ENCODE measurements at places on chromosomes 16 and 17. TPM values are rescaled to one million over a fixed set of nuclear protein-coding genes. Genes with fewer than 3 reads are reported as not detected.

GALNS gene
- 6.3 TPM for polyA plus RNA-seq

- H3K36me3 ChIP-seq: peaks cover 5% of the 10 kb centered on the region
- no peak overlapping the region for H3K4me3 ChIP-seq
- no peak overlapping the region for H3K27ac ChIP-seq
- DNase-seq: no peak
- H3K27me3 ChIP-seq: peaks cover 31% of the 10 kb centered on the region
Measured at GRCh38 chr17:43603321-43603720, 57.2 kb upstream of the ETV4 start.

- no peaks in the 10 kb centered on the region for H3K36me3 ChIP-seq
- no peak overlapping the region for H3K27ac ChIP-seq
- DNase-seq: no peak
- peaks cover 22% of the 10 kb centered on the region for H3K27me3 ChIP-seq
- H3K4me3 ChIP-seq: no peak overlapping the region
- H3K4me1 ChIP-seq: no peaks in the 10 kb centered on the region
Measured at GRCh38 chr16:71491054-71491453, 1.9 kb upstream of the ZNF19 start.

- no peak overlapping the region for H3K27ac ChIP-seq
- no peaks in the 10 kb centered on the region for H3K4me1 ChIP-seq
- peaks cover 7% of the 10 kb centered on the region for H3K36me3 ChIP-seq
Measured at GRCh38 chr16:10171221-10171620, 11.0 kb downstream of the GRIN2A start.

GRCh38 chr17:3558603-3559269 lies 1.1 kb upstream of the TRPV3 start:
- peaks cover 17% of the 10 kb centered on the region for H3K4me1 ChIP-seq
- H3K27me3 ChIP-seq: no peaks in the 10 kb centered on the region
- DNase-seq: peak; percentile 55
- H3K4me3 ChIP-seq: no peak overlapping the region
- no peaks in the 10 kb centered on the region for H3K36me3 ChIP-seq

- H3K36me3 ChIP-seq: no peaks in the 10 kb centered on the region
- H3K27ac ChIP-seq: no peak overlapping the region
- DNase-seq: no peak
- no peak overlapping the region for H3K4me3 ChIP-seq
Measured at GRCh38 chr16:7849841-7850240, 517.2 kb downstream of the RBFOX1 start.

GEMIN4 gene
- polyA plus RNA-seq: 27.8 TPM

HBQ1 gene
- not detected for polyA plus RNA-seq

DNA sequence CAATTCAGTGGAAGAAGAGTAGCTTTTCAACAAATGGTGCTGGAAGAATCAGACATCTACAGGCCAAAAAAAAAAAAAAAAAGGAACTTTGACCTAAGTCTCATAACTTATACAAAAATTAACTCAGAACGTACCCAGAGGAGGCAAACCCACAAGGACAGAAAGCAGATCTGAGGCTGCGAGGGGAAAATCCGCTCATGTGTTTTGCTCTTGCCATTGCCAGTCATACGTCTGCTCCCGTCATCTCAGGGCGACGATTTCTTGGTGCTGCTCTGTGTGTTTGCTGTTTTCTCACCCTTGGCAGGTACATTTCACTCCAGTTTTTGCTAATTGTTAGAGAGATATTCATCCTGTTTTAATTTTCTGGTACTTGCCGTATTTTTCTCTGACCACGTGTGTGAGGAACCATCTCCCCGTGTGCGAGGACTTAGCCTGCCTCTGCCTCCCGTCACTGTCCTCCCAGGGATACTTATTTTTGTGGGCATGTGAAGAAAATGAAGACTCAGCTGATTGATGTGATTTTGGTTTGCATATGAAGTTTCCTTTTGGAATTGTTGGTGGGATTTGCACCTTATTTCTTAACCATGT lies 33.4 kb upstream of the ACSF3 start:
- H3K27me3 ChIP-seq: peaks cover 5% of the 10 kb centered on the region
- H3K36me3 ChIP-seq: no peaks in the 10 kb centered on the region
- peak; percentile 56 for DNase-seq
- peak overlapping the region; percentile 48 for H3K4me3 ChIP-seq
- peaks cover 25% of the 10 kb centered on the region for H3K4me1 ChIP-seq

MAP2K6 gene
- 5.1 TPM for polyA plus RNA-seq

- no peak for DNase-seq
- peaks cover 21% of the 10 kb centered on the region for H3K27me3 ChIP-seq
- H3K27ac ChIP-seq: no peak overlapping the region
- H3K4me3 ChIP-seq: no peak overlapping the region
Measured at GRCh38 chr17:74968361-74968780, 4.2 kb downstream of the HID1 start.

PDIA2 gene
- polyA plus RNA-seq: not detected

HAP1 gene
- not detected for polyA plus RNA-seq

SEPTIN1 gene
- 112 TPM for polyA plus RNA-seq

- H3K4me3 ChIP-seq: no peak overlapping the region
- H3K36me3 ChIP-seq: no peaks in the 10 kb centered on the region
- no peak overlapping the region for H3K27ac ChIP-seq
- peaks cover 4% of the 10 kb centered on the region for H3K27me3 ChIP-seq
Measured at GRCh38 chr16:77137045-77137444, 53.9 kb upstream of the MON1B start.

DNA sequence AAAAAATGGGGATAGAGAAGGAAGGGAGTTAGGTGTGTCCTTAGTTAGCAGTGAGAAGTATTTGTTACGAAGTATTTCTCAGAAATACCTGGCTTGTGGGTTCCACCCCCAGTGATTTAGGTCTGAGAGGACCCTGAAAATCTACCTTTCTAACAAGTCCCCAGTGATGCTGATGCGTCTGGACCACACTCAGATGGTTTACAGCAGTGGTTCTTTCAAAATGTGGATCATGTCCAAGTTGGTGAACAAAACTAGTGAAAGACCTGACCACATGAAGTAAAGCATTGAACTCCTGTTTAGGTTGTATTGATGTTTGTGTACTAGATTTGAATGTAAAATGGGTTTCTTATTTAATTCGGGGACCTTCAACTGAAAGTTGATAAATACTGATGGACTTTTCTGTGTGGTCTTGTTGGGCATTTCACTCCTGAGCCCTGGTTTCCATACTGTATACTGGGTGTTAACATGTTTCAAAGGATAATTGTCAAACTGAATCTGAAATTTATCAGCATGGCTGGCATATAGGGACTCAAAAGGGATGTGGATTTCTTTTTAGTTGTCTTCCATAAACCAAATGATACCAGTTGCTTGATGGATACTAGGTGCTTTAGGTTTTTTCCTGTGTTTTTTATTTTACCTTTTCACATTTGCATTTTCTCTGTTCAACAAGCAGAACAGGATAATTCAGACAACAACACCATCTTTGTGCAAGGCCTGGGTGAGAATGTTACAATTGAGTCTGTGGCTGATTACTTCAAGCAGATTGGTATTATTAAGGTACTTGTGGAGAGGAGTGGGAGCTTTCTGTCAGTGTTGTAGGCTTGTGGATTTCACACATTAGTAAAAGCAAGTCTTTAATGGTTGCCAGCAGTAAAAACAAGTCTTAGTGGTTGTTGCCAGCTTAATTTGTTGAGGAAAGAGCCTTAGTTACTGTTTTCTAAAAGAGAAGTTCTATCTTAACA lies 8.8 kb downstream of the FUS start:
- H3K36me3 ChIP-seq: peaks cover 69% of the 10 kb centered on the region
- no peaks in the 10 kb centered on the region for H3K27me3 ChIP-seq
- H3K4me3 ChIP-seq: no peak overlapping the region
- H3K27ac ChIP-seq: no peak overlapping the region
- DNase-seq: no peak

DNA sequence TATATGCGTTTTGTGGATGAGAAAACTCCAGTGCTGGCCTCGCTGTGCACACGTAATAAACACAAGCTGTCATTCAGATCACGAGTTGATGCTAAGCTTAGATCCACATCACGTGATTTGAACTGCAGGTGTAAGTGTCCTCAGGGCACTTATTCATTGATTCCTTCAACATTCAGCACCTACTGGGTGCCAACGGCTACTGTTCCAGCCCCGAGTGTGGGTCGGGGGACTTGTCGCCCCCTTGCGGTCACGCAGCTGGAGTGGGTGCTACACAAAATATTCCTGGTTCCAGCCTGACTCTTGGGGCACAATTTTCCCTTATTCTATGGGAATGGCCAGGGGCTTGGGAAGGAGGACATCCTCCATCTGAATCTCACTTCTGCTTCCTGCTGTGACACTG lies 29.9 kb upstream of the GINS2 start:
- peak; percentile 24 for DNase-seq
- H3K4me1 ChIP-seq: peaks cover 36% of the 10 kb centered on the region
- H3K36me3 ChIP-seq: no peaks in the 10 kb centered on the region
- no peaks in the 10 kb centered on the region for H3K27me3 ChIP-seq
- no peak overlapping the region for H3K4me3 ChIP-seq
- no peak overlapping the region for H3K27ac ChIP-seq

- no peak overlapping the region for H3K4me3 ChIP-seq
- H3K27me3 ChIP-seq: no peaks in the 10 kb centered on the region
- H3K4me1 ChIP-seq: peaks cover 33% of the 10 kb centered on the region
- H3K27ac ChIP-seq: peak overlapping the region; percentile 12
- no peak for DNase-seq
- H3K36me3 ChIP-seq: peaks cover 7% of the 10 kb centered on the region
Measured at GRCh38 chr16:47475786-47476185, 14.7 kb downstream of the PHKB start.

All from naive B cell (primary cell).